ENCODE measurements at places on chromosomes 3 and 15.

DNA sequence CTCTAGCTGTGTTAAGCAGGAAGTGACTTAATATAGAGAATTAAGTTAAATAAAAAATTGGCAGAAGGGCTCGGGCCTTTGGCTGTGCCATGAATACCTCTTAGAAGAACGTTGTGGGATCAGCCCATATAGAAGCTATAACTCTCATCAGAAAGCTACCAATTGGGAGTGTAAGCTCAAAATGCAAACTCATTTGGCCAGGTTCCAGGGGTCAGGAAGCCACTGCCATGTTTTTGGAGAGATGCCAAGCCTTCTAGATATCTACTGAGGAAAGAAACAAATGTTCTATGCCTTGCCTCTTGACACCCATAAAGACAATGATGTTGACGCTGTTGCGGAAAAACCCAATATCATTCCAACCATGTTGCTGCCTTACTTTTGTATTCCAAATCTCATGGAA, 475.2 kb upstream of the TGFBR2 start:
- no peak for DNase-seq

GRCh38 chr3:146544929-146545528, 622 bp upstream of the PLSCR1 start:
- DNase-seq, result no peak

GRCh38 chr3:131762981-131763564, 260.3 kb upstream of the MRPL3 start:
- DNase-seq, result no peak

- DNase-seq, result peak; percentile 9
Observed at GRCh38 chr15:84034578-84035398, 200.8 kb upstream of the GOLGA6L4 start.

DNA sequence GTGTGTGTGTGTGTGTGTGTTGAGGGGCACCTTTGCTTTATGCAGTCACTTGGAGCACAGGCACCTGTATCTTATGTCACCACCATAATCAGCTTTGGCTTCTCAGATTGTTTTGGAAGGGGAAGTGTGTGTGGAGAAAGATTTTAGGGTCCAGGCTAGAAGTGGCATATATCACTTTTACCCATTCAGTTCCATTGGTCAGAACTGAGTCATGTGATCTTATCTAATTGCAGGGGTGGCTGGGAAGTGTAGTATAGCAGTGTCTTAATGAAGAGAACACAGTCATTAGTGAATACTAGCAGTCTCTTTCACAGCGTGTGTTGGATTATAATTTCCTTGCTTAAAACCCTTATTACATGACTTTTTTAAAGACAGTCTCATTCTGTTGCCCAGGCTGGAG, 20.6 kb downstream of the NCK1 start:
- no peak for DNase-seq

All from activated CD4-positive, alpha-beta T cell treated with anti-CD3 and anti-CD28 coated beads, Interleukin-2, amount 10 ng/mL, durations not matched to agents 7 days and 5 days (primary cell).